Jurkat, Clone E6-1 (cell line): ENCODE measurements at places on chromosomes 12 and 14.

- no peak for DNase-seq
Observed at GRCh38 chr12:81350309-81350708, 272.4 kb downstream of the ACSS3 start.

GRCh38 chr14:36618641-36619040 lies 36.2 kb upstream of the NKX2-8 start:
- DNase-seq: no peak

DNA sequence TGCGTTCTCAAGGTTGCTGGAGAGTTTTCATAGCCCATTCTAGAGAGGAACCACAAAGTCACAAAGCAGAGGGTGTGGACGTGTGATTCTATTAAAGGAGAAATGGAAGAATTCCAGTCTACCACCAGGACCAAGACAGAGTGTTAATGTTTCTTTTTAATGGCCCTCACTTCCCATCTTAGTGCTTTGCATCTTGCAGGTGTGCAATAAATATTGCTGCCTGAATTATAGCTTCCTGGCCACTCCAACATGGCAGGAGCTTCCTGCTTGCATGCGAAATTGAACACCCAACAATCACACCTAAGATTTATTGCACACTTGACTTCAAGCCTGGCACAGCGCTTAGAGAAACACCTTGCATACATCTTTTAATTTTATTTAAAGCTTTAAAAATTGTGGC lies 22.4 kb upstream of the PPP1CC start:
- no peak for DNase-seq

DNA sequence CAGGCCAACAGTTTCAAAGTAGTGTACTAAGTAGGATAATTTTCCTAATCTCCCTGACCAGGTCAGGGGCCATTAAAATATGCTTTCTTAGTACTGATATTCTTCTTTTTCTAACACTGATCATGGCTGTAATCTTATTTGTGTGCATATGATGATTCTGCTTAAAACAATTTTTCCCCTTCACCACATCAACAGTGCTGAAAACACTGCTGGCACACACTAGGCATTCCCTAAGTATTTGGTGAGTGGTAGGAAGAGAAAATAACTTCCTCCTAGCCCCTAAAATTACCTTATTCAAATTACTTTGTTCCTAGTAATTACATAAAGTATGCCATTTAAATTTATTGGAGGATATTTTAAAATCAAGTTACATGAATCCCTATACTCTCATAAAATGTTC lies 49.9 kb upstream of the BBS10 start:
- no peak for DNase-seq

GRCh38 chr12:58601529-58601928 lies 318.8 kb downstream of the LRIG3 start:
- no peak for DNase-seq

- no peak for DNase-seq
Observed at GRCh38 chr12:95417372-95417771, 56.6 kb upstream of the METAP2 start.

GRCh38 chr12:49961993-49962764 lies 507 bp downstream of the AQP5 start:
- no peak for DNase-seq

DNA sequence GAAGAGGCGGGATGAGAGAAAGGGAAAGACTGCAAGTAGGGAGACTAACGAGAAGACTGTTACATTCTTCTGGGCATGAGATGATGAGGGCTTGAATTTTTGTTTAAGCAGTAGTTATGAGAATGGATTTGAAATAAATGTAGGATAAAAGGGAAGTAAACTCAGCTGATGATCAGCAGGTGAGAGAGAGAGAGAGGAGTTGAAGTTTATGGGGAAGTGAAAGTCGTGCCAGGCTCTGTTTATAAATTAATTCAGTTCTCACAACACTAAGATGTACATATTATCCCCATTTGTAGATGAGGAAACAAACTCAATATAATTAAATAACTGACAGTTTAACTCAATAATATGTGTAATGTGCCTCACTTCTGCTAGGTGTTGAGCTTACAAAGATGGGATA lies 170.0 kb upstream of the RMST start:
- DNase-seq: no peak
